ENCODE measurements at places on chromosomes 3 and 15.
A peak's percentile ranks its signal among the peaks of the same experiment; 100 is the strongest.

DNA sequence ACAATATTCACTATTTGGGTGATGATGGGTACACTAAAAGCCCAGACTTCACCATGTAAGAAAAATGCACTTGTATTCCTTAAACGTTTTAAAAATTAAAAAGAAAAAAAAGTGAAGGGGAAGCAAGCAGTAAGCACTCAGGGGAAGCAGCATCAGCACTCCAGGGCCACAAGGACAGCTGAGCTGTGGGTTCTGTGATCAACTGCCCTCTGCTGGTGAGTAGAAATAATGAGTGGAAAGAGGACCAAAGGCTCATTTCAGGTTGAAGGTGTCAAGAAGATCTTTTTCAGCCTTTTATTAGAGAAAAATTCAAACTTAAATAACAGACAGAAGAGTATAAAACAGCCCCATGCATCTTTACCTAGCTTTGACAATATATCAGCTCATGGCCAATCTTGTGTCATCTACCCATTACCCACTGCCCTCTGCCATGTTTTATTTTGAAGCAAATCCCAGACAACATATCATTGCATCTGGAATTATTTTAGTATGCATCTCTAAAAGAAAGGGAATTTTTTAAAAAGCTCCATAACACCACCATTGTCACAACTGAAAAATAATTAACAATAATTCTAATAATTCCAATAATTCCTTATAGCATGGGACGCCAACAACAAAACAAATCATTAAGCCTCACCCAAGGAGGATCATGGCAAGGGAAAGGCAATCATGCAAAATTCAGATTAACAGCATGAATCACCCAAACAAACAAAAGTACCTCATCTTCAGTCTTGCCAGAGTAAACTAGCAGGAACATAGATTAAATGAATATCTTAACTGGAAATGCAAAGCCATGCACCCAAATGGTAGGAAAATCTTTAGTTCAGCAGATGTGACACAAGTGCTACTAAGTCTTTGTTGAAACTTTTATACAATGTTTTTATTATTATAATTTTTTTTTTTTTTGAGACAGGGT is 42.5 kb downstream of the TAMM41 start:
- no peak for DNase-seq

DNA sequence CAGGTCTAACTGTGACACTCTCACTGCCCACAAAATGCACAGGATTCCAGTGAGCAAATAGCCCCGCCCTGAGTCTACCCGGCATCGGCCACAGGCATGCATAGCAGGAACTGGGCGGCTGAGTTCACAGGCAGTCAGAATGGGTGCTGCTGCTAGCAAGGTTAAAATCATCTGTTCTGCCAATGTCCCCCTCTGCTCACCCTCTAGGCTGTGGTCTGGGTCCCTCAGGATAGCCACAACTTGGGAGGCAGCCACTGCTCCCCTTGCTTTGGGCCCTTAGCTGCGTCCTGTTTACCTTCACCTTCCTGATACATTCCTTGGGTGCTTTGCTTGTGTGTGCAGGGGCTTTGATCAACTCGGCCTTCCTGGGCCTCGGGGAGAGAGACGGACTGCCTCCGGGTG is 232.9 kb upstream of the RGMA start:
- peak; percentile 83 for DNase-seq

DNA sequence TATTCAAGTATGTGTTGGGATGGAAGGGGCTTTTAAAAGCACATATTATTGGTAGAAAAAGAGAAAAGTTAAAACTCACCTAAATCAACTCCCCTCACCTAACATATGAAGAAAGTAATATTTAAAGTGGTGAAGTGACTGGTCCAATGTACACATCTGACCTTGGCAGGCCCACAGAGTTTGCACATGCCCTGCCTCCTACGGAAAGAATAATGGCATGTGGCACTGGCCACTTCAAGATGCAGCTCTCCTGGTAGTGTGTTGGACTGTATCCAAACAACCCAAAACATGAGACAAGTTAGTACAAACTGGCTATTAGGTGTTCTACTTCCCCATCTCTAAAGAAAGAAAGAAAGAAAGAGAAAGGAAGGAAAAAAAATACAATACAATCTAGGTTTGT is 117.1 kb downstream of the MECOM start:
- DNase-seq = no peak

DNA sequence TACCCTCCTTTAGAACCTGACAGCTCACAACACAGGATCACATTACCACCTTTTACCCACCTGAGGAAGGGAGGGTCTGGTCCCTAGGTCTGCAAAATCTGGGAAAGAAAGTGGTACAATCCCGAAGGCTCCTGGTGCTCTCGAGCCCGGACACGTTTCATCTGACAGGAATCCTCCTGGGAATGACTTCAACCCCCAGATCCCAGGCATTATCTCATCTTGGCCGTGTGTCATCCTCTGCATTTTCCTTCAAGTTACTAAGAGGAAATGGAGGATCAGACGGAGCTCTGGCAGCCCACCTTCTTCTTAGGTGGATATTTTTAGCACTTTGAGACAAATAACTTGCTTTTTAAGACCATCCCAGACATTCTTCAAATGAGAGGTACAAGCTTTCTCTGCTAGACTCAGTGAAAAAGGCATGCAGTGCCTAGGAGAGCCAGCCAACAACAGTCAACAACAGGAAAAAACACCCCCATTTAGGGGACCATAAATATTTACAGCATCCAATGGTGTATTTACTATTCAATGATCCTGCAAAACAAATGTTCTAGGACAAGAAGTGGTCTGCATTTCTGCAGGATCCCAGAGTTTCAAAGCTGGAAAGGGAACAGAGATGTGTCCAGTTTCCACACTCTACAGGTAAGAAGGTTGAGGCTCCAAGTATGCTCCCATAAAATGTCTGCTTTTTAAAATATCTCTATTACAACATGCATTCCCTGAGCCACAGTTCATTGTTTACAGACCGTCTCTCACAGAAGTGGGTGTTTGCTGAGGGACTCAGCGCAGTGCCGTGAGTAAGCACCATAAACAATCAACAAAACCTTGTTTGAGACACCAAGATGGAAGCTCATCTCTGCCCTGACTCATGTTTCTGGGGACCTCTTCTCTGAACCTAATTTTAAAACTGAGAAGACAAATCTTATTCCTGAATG is 38.3 kb upstream of the ARHGEF3 start:
- no peak for DNase-seq

DNA sequence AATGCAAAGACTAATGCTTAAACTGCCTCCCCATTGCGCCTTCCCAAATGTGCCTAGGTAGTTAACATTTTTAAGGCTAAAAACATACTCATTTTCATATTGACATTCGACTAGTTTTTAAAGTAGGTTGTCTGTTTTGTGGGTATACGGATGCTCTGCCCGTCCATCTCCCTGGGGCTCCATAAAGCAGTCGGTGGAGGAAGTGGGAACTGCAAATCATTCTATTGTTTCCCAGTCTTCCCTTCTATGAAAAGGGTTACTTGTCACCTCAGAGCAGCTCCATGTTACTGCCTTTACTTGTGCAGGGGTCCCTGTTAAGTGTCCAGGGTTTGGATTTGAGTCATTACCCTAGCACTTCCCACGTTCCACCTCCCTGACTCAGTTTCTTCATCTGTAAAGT is 10.9 kb downstream of the CHCHD6 start:
- no peak for DNase-seq

- no peak for DNase-seq
Measured at GRCh38 chr3:16377847-16378302, 112.9 kb downstream of the OXNAD1 start.

- no peak for DNase-seq
Measured at GRCh38 chr3:4981294-4981664, 2.0 kb downstream of the BHLHE40 start.

GRCh38 chr3:4665197-4665596 is 172.0 kb downstream of the ITPR1 start:
- no peak for DNase-seq

DNA sequence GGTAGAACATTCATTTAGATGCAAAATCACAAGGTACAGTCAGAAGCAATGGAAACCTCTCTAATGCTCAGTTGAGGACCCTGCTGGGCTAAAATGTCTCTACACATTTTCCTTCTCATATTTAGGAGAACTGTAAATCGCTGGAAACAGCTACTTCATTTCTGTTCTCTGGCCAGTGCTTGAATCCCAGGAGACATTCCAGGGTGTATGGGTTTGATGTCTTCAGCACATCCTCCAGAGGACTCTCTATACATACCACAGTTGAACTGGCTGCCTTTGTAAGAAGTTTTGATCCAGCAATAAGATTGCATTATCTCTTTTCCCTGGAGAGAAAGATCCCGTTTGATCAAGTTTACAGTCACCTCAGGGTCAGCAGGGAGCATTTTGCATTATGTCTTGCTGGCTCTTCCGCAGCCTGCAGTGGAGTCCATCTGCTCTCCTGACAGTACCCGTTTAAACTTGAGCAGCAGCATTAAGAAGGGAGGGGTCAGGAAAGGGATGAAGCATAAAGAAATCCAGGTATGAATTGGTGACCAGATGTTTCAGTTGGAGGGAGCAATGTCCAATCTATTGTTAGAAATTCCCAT is 676.0 kb downstream of the EPHA3 start:
- no peak for DNase-seq

DNA sequence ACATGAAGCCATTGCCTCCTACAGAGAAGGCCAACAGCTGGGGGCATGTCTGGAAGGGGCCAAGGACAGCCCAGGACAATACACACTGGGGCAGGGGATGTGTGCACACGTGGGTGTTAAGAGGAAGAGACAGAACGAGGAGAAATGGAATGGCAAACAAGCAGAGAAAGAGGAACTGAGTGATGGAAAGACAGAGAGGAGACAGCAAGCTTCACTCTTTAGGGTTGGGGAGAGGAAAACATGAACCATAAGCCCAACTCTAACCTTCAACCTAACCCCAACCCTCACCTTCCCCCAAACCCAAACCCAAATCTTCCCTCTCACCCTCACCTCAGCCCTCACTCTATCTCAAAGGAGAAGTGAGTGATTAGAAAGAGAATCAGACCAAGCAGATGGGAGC is 11.9 kb upstream of the PARL start:
- DNase-seq = no peak

- DNase-seq = no peak
Measured at GRCh38 chr3:193771653-193772421, 178.8 kb downstream of the OPA1 start.
